ENCODE measurements at places on chromosomes 16 and 17. TPM values are rescaled to one million over a fixed set of nuclear protein-coding genes. Genes with fewer than 3 reads are reported as not detected.
A peak's percentile ranks its signal among the peaks of the same experiment; 100 is the strongest.

Gene PRR15L
- not detected for total RNA-seq

Gene FOXJ1
- total RNA-seq: not detected

GRCh38 chr17:77400445-77400870, 259.7 kb downstream of the SEC14L1 start:
- DNase-seq: peak; percentile 75

- DNase-seq: no peak
Measured at GRCh38 chr16:56295739-56296527, 104.6 kb downstream of the GNAO1 start.

DNA sequence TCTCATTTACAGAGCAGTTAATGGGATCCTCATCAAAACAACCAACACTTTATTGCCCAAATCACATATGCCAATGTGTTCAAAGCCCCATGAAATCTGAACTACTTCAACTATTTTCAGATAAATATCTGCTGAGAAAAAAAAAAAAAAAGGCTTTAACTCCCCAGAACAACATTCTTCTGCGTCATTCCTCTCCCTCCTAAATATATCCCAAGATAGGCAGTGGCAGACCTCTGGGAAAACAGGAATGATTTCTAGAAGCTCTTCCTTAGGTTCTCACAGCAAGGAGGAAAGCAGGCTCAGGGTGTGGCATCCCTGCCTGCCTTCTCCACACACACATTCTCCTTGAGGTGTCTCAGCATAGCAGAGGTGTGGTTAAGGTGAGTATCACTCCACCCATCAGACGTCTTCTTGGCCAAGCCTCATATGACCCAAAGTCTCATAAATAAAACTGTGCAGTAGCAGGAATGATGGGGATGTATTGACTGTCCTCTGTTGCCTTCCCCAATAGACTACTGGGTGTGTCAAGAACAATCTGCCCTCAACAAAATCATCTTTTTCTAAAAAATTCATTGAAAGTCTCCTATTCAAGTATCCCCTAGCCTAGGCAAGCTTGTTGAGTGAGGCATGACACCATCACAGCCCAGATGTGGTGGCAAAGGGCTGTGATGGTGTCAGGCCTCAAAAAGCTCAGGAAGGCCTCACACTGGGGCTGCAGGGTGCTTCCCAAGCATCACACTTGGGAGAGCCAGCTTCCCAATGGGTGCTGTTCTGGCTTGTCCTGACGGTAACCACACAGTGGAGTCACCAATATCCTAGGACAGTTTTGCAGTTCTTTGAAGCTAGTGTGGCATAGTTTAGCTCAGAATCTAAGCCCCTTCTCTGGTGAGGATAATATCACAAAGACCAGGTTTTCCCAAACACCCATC, 135.4 kb upstream of the SOX9 start:
- DNase-seq: no peak

All from MG63 (cell line).